Subcutaneous adipose tissue (tissue), 4 donors: ENCODE measurements at places on chromosomes 5 and 9. TPM values are rescaled to one million over a fixed set of nuclear protein-coding genes. Genes with fewer than 3 reads are reported as not detected.

Gene ZNF346
- total RNA-seq, result 13.3 TPM

Gene MINAR2
- total RNA-seq, result not detected

Gene DND1
- total RNA-seq, result not detected

Gene SMIM23
- total RNA-seq, result not detected

Gene N4BP3
- 0.65 TPM for total RNA-seq

Gene LCN15
- not detected for total RNA-seq

Gene LHX3
- total RNA-seq, result not detected

Gene SGCD
- total RNA-seq, result 8.1 TPM

Gene PCA3
- total RNA-seq, result 0.17 TPM

Gene ENHO
- not detected for total RNA-seq

Gene TAF11L5
- total RNA-seq, result not detected

Gene PTTG1
- total RNA-seq, result 1.3 TPM

Gene MEIKIN
- not detected for total RNA-seq

Gene SARDH
- 0.34 TPM for total RNA-seq

Gene PCDHB2
- total RNA-seq, result 2.3 TPM

Gene SLC27A6
- 0.51 TPM for total RNA-seq

Gene SURF6
- 7.6 TPM for total RNA-seq

Gene CD74
- 397 TPM for total RNA-seq

Gene CSF2
- total RNA-seq, result not detected

Gene TRIM14
- 44.2 TPM for total RNA-seq

Gene DOLK
- total RNA-seq, result 11.0 TPM

Gene IFNA13
- total RNA-seq, result not detected

Gene PCDHGA6
- total RNA-seq, result 6.2 TPM

Gene LOX
- total RNA-seq, result 161 TPM

Gene MCIDAS
- total RNA-seq, result not detected

Gene NEK6
- 18.5 TPM for total RNA-seq

Gene PAEP
- total RNA-seq, result not detected

Gene FOXD4L6
- not detected for total RNA-seq

Gene BTNL3
- not detected for total RNA-seq

Gene PCDHB16
- total RNA-seq, result 4.9 TPM

Gene SVEP1
- total RNA-seq, result 172 TPM

Gene FAM151B
- 3.3 TPM for total RNA-seq

Gene WNT8A
- not detected for total RNA-seq

Gene CER1
- not detected for total RNA-seq
